ENCODE measurements at places on chromosomes 2 and 18.

DNA sequence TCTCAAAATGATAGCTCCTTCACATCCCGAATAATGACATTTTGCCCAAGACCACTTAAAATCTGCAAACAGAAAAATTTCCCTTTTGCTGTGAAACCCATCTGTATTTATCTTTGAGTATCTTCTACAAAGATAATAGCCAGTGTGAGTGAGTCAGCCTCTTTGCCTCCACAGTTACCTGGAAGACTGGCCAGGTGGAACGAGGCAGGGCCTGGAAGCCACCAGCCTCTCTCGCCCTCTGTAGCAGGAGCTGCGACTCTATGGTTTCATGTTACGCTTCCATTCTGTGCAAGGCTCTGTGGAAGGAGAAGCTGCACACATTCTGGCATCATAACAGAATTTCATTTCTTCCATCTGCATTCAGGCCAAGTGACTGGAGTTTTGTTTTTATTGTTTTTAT is 9.5 kb downstream of the ELP2 start:
- no peak for DNase-seq

DNA sequence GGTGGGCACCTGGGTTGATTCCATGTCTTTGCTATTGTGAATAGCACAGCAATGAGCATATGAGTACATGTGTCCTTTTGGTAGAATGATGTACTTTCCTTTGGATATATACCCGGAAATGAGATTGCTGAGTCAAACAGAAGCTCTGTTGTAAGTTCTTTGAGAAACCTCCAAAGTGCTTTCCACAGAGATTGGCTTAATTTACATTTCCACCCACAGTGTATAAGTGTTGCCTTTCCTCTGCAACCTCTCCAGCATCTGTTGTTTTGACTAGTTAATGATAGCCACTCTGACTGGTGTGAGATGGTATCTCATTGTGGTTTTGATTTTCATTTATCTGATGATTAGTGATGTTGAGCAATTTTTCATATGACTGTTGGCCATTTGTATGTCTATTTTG is 194.8 kb downstream of the ZNF804A start:
- DNase-seq, result no peak

GRCh38 chr2:86621280-86621943 is 2.3 kb downstream of the RNF103 start:
- DNase-seq, result no peak

GRCh38 chr18:48983793-48984437 is 33.1 kb upstream of the SMAD7 start:
- peak; percentile 39 for DNase-seq

GRCh38 chr2:169511818-169512217 is 2.3 kb downstream of the KLHL41 start:
- no peak for DNase-seq
